Midbrain (tissue), 1 donor: ENCODE measurements at places on chromosomes 7 and 10.

DNA sequence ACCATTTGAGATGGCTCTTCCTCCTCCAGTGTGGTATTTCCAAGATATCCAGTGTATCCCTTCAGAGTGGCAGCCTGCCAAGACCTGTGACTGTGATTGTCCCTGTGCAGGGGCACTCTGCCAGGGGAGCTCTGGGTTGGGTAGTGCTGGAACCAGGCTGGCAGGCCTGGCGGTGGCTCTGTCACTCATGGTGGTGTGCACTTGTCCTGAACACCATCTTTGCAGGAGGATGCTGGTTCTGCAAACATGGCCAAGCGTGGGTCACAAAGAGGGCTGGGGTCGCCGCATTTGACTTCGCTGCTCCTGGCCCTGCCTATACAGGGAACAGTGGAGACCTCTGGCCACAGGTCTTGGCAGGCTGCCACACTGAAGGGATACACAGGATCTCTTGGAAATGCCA is 205.2 kb downstream of the PRPF18 start:
- peak; percentile 21 for DNase-seq

GRCh38 chr10:69538461-69538860 is 34.8 kb downstream of the NEUROG3 start:
- DNase-seq, result no peak

GRCh38 chr10:77794256-77795142 is 132.1 kb downstream of the DLG5 start:
- DNase-seq, result no peak

- DNase-seq, result peak; percentile 10
Observed at GRCh38 chr10:102485093-102485784, 17.3 kb downstream of the ACTR1A start.

DNA sequence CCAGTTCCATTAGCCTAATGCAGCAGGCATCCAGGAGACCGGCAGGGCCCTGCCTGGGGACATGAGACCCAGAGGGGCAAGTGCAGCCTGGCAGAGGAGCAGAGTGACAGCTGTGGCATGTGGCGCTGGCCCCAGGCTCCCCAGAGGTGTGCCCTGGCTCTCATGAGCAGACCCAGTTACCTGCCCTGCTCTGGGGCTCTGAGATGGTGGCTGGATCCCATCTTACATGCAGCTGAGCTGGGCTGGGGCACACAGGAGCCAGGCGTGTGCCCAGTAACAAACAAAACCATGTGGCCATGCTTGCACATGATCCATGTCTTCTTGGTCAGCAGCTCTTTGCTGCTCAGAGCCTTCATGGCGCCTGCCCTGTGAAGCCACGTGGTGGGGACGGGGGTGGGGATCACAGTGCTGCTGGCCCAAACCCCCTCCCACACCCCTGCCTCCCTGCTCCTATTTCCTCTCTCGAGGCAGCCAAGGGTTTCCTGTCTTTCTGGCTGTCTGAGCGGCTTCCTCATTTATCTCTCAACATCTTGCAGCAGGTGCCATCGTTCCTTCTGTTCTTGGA is 40.3 kb upstream of the GTF2I start:
- peak; percentile 25 for DNase-seq

DNA sequence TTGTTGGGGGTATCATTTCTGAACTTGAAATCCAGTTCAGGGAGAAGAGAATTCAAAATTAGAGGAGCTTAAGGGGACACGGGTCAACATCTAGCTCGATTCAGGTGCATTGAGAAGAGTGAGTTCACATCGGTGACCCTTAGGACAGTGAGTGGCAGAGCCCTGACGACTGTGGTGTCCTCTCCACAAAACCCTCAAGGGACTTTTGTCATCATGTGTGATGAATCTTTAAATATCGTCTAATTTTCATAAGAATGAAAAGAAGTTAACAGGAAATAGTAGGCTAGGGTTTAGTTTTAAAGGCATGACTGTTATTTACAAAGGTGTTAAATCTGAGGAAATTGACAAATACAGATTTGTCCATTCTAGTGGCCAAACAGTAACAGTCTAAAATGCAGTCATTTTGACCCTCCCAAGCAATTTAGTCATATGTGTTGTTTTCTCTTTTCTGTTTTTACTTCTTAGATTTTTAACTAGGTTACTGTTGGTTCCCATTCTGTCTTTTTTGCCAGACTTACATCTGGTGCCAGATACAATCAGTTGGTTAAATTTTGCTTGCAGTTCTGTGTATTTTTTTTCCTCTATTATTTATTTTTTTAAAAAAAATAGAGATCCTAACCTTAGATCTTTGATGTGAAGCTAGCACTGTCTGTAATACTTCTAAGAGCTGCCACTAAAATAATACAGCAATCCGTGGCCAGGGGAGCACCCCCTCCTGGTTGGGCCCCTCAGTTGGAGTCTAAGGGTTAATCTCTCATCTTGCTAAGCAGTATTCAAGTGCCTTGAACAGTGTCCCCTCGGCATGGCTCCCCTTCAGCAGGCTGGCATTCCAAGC is 34.9 kb upstream of the SH2B2 start:
- DNase-seq, result no peak

DNA sequence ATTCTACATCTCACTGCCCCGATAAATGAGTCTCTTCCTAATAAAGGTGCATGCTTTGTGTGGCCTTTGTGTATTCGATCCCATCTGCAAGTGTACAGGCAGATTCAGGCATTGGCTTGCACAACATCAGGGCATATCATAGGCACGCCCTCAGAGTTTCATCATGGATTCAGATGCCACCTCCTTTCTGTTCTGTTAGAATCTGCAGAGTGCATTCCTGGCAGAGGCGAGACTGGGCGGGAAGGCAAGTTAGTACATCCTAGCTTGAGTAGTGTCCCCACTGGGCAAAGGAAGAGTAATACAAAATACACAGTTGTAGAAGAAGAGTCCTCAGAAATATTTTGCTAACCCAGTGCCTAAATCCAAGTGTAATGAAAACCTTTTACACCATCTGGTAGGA is 346.5 kb upstream of the GALNT17 start:
- no peak for DNase-seq

GRCh38 chr7:46203926-46204325 is 282.9 kb upstream of the IGFBP3 start:
- DNase-seq, result no peak

DNA sequence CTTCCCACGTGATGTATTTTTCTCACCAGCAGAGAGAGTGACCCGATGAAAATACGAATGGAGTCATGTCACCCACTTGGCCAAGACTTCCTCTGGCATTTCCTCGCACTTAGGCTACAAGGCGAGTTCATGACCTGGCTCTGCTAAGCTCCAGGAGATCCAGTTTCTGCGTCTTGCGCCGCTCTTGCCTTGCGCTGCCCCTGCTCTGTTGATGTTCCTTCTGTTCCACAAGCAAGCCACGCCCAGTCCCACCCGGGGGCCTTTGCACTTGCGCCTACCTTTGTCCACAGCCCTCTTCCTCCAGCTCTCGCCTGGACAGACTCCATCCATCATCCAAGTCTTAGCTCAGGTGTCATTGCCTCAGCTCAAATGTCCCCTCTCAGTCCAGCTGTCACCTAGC is 116.3 kb upstream of the SHH start:
- DNase-seq, result no peak
